COLO829 (cell line): ENCODE measurements at places on chromosomes 7 and 10.

- no peak for DNase-seq
These were observed 526 bp downstream of the ZNF248 start for GRCh38 chr10:37856881-37857286.

- peak; percentile 40 for DNase-seq
These were observed 101.0 kb upstream of the AGR3 start for GRCh38 chr7:16982640-16983350.

GRCh38 chr10:24374134-24374915, 165.4 kb downstream of the KIAA1217 start:
- DNase-seq, result no peak

- DNase-seq, result no peak
These were observed 15.5 kb downstream of the FAM241B start for GRCh38 chr10:69645296-69646184.
